ENCODE measurements at places on chromosomes 4 and X. TPM values are rescaled to one million over a fixed set of nuclear protein-coding genes. Genes with fewer than 3 reads are reported as not detected.
A peak's percentile ranks its signal among the peaks of the same experiment; 100 is the strongest.

The ADH1C gene
- total RNA-seq = not detected

DNA sequence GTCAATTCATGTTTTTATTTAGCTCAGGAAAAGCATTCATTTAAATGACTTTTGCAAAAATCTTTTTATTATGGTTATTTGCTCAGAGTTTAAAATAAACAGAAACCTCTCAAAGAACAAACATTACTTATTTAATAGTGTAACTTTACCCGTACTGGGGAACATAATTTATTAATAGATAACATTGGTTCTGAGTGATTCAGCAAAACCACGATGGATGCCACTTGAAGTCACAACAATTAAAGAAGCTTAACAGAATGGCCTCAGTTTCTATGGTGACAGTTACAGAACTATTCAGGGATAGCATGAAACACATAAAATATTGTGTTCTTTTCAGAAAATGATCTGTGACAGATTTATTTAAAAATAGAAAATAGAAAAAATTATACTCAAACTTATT lies 368.7 kb downstream of the CCSER1 start:
- peak; percentile 57 for DNase-seq

GRCh38 chr4:2141022-2141761 lies 82.1 kb downstream of the NAT8L start:
- no peak for DNase-seq

DNA sequence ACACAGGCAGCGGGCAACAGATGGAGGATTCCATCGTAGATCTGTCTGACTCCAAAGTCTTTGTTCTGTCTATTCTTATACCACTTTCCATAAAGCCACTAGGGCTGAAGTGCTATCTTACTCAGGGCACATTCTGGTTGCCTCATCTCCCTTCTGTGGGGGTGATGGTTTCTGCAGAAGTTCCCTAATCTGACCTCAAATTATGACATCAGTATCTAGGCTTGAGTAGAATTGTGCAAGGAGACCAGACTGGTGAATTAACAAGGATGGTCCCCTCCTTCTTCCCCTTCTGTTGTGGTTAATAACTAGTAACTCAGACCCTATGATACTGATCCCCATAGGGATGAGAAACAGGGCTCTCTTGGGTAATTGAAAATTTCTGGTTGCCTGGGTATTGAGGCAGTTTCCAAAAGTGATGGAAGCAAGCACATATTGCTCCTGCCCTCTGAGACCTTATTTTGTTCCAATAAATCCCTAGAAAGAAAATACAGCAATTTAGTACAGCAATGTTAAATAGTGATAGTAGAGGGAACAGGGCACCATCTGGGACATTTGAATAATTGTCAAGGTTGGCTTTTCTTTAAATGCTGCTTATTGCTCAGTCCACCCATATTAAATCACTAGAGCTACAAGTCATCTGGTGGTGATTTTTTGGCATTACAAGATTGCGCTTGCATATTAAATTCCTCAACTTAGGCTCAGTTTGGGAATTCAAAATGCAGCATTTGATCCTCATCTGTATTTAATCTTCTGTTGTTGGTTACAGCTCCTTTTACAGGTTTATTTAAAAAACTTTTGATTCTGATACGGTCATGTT lies 57.3 kb upstream of the AP1S2 start:
- DNase-seq = peak; percentile 5

The MAGEA2B gene
- total RNA-seq = not detected

- DNase-seq = peak; percentile 98
These were observed 15.7 kb downstream of the PRKX start for GRCh38 chrX:3697701-3698279.

The ARHGAP24 gene
- 7.8 TPM for total RNA-seq

The DCAF12L2 gene
- total RNA-seq = 0.87 TPM

GRCh38 chrX:48714573-48714972 lies 18.0 kb downstream of the SUV39H1 start:
- no peak for DNase-seq

The CXCL6 gene
- total RNA-seq = 139 TPM

- DNase-seq = no peak
These were observed 45.1 kb downstream of the ADGRL3 start for GRCh38 chr4:61245069-61245714.

DNA sequence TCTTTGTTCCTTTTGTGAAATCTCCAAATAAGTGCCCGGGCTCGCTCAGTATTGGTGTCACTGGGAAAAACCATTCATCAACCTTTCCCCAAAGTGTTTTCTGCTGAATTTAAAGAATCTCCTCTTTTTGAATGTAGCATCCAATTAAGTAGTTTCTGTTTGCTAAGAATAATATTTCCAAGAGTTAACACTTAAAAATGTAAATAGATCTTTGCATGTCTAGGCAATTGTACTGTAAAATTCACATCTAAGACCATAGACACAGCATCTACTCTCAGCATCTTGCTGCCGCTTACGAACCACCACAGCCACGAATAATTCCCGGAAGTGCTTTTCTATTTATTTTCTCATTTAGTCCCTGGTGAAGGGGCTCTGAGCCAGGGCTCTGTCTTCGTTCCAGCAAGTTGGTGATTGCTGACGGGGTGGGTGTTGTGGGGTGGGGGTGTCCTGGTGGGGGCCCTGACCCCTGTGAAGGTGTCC lies 1.4 kb downstream of the NSG1 start:
- no peak for DNase-seq

The MAGEA1 gene
- not detected for total RNA-seq

The ADH7 gene
- total RNA-seq = not detected

DNA sequence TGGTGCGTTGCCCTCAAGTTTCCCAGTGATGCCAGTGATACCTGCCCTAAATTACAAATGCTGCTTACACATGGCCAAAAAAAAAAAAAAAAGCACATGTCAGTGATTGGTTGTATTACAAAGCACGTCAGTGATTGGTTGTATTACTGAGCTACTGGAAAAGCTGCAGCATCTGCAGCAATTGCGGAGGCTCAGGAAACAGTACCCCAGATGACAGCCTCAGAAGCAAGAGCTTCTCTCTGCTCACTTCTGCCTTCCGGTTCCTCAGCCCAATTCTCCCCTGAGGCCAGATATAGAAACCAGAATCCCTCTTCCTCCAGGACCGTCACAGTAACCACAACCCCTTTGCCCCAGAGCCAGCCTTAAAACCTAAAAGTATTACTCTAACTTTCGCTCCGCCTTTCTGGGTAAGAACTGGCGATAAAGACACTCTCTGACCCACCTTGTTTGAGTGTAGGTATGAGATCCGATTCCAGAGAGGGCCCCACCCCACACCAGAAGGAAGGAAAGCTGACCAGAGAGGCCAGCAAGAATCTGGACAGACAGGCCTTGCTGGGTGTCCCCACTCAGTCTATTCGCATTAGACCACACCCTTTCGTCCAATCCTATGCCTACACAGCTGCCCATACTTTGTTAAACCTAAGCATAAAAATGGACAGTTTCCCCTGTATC lies 85.0 kb upstream of the SORBS2 start:
- no peak for DNase-seq

DNA sequence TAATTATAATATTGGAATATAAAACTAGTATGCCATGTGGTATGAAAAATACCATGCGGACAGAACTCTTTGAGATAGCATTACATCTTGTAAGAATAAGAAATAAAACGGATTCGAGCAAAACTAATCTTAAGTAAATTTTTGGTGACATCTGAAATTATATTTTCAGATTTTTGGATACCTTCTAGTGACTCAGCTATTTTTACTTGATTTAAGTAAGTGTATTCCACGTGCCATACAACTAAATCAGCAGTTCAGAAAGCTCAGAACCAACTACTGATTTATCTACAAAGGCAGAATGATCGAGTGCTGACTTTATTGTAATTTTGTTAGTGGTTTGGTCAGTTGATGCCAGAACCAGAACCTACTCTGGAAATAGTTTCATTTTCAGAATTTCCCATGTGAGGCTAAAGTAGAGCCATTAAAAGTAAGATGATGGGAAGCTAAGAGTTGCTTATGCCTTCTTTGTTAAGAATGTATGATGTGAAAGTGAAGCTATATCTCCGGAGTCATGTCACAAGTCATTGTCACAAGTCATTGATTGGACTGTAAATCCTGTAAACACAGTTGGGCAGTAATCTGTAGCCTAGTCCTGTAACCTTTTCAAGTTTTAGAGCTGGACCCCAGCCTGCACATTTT lies 4.0 kb downstream of the ING2 start:
- DNase-seq = no peak

GRCh38 chr4:8707045-8707781 lies 114.6 kb downstream of the CPZ start:
- DNase-seq = no peak

DNA sequence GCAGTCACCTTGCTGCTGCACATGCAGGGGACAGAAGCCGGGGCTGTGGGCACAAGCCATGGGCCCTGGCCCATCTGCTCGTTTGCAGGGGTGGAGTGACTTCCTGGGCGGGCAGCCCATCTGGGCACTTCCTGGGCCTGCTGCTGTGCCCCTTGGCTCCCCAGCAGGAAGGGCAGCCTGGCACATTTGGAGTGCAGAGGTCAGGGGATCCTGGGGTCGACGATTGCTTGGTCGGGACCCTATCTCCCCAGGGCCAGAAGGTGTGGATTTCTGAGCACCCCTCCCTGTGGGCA lies 10.9 kb upstream of the MXD4 start:
- DNase-seq = no peak

DNA sequence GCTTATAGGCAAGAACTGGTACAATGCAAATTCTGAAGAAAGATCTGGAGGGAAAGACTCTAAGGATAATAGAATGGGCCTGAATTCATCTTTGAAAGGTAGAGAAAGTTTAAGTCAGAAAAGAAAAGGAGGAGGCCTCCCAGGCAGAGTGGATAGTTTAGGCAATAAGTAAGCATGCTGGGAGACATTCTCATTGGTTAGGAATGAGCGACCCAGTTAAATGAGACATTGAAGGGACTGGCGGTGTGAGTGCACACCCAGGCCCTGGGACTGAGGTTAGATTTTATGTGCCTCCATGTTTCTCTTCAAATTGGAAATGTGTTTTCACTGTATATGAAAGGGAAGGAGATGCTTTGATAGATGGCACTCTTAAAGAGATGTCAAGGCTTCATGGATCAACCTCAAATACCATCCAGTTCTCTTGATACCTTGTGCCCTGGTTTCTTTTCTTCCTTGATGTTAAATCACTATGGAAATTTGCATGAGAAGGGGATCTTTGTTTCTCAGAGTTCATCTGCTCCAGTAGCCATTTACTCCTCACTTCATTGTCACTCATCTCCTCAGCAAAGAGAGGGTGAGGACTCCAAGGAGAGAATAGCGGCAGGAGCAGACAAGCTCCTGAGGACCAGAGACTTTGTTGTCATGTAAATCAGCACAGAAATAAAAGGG lies 584.2 kb upstream of the INTU start:
- no peak for DNase-seq

DNA sequence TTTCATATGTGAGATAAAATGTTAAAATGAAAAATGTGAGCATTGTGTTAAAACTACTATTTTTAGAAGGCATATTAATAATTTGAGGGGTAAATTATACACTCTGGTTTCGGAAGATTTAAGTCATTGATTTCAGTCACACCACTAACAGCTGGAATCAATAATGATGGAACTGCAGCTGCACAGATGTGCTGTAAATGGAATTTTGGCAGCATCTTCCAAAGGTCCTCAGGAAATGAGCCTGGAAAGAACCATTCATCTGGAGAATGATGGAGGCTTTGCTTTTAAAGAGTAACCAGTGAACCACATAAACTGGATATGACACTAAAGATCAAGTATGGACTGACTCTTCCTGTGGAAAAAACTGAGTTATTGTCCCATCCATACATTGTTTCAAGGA lies 759.0 kb upstream of the EPHA5 start:
- no peak for DNase-seq

DNA sequence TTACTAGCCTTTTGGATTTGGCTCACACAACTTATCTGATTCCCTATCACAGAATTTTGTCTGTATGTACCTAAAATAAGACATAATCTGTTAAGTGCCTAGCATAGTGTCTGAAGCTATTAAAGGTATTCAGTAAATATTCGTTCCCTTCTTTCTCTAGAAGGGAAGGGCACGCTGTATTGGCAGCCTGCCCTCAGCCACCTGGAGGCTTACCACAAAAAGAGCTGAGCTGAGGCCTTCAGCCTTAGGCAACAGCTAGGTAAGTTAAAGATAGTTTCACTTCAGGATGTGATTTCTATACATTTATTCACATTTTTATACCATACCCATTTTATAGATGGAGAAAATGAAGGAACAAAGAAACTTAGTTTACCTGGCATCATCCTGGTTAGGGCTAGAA lies 400.0 kb upstream of the LCORL start:
- DNase-seq = no peak

The PHF8 gene
- 13.5 TPM for total RNA-seq

DNA sequence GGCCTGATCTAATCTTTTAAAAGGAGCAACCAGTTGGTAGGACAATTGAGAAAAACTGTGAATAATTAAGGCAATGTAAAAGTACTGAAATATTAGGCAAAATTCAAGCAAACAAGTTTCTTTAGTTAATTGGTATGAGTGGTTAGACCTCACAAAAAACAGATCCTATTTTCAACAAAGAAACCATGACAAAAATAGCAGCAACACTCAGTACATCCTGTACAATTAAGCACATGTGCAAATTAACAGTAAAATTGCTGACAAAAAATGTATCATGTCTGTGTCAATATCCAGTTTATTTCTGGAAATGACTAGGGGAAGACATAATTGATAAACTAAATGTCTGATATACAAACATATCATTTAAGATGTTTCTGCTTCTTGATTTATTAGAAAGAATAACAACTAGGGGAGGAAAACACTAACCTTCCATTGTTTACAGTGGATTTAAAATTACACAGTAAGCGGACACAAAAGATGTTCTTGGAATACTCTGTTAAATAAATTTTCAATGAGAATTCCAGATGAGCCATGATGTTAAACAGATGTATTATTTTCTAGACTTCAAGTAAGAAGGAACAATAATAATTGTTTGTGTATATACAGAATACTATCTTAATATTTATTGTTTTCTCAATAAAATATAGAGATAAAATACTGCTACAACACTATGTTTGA lies 638.9 kb downstream of the SPRY1 start:
- DNase-seq = no peak

The GAGE12E gene
- total RNA-seq = not detected

- DNase-seq = no peak
These were observed 163.8 kb upstream of the KLF8 start for GRCh38 chrX:56068274-56068758.

- no peak for DNase-seq
These were observed 27.7 kb downstream of the STAG2 start for GRCh38 chrX:123989235-123989634.

- DNase-seq = peak; percentile 43
These were observed 119.9 kb downstream of the FAM13A start for GRCh38 chr4:88937081-88937480.

The PDCL2 gene
- total RNA-seq = not detected

- DNase-seq = no peak
These were observed 48.6 kb downstream of the VEGFC start for GRCh38 chr4:176744091-176744490.

The PDGFRA gene
- total RNA-seq = 0.35 TPM

The ATP2B3 gene
- 0.05 TPM for total RNA-seq

GRCh38 chr4:8043596-8043995 lies 103.9 kb upstream of the AFAP1 start:
- no peak for DNase-seq

The CENPVL2 gene
- not detected for total RNA-seq

Measured in renal cortical epithelial cell (primary cell).